ENCODE measurements at places on chromosomes 5 and 9. TPM values are rescaled to one million over a fixed set of nuclear protein-coding genes. Genes with fewer than 3 reads are reported as not detected.

CANX gene
- polyA plus RNA-seq = 100 TPM

C1QTNF2 gene
- polyA plus RNA-seq = 0.53 TPM

TOR4A gene
- polyA plus RNA-seq = 5.9 TPM

GRXCR2 gene
- not detected for polyA plus RNA-seq

FREM1 gene
- polyA plus RNA-seq = 0.12 TPM

DEPDC1B gene
- polyA plus RNA-seq = 1.9 TPM

CDC20B gene
- not detected for polyA plus RNA-seq

RLN1 gene
- 0.45 TPM for polyA plus RNA-seq

CAMSAP1 gene
- polyA plus RNA-seq = 2.4 TPM

KCNV2 gene
- not detected for polyA plus RNA-seq

IGIP gene
- 6.6 TPM for polyA plus RNA-seq

SLC6A18 gene
- polyA plus RNA-seq = not detected

SLC12A7 gene
- polyA plus RNA-seq = 12.4 TPM

OLFM1 gene
- polyA plus RNA-seq = 10.5 TPM

LEAP2 gene
- polyA plus RNA-seq = 1.4 TPM

TXNDC8 gene
- not detected for polyA plus RNA-seq

LHX6 gene
- 1.3 TPM for polyA plus RNA-seq
